Lower leg skin (tissue), 4 donors: ENCODE measurements at places on chromosomes 2 and 18.

DNA sequence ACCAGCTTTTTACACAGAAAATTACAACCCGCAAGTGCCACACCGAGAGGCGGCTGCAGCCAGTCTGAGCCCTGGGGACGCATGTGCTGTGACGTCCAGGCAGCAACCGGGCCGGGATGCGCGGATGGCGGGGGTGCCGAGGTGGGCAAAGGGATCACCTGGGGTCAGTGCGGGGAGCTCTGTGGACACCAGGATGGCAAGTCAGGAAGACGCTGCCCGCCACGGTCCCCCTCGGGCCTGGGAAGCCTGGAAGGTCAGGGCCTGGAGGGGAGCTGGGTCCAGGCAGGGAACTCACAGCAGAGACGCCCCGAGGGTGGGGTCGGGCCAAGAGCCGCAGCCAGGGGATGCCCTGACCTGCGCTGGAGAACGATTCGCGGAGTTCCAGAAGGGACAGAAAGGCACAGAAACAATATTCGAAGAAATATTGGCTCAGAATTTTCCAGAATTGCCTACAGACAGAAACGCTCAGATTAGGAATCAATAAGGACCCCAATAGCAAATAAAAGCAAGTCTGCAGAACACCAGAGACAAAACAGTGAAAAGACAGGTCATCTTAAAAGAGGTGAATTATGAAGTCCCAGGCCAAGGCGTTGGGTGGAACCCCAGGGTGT is 11.7 kb upstream of the KIF1A start:
- peak; percentile 88 for DNase-seq

- DNase-seq = no peak
These were observed 1.4 kb downstream of the SPATS2L start for GRCh38 chr2:200307724-200308545.

DNA sequence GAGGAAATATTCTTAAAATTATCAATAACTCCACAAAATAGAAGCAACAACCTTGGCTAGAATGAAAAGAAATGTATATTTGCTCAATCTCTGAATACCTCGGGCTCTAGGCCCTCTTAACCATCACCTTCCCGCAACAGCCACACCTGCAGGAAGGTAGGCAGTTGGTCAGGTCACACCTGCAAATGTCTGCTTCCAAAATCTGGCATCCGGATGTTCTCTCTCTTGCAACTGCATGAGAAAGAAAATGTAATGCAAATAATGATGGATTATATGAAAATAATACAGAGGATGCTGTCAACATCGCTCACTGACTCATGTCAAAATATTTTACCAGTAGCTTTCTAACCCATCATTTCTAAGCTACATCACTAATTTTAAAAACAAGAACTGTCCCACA is 148.3 kb downstream of the SATB2 start:
- no peak for DNase-seq

DNA sequence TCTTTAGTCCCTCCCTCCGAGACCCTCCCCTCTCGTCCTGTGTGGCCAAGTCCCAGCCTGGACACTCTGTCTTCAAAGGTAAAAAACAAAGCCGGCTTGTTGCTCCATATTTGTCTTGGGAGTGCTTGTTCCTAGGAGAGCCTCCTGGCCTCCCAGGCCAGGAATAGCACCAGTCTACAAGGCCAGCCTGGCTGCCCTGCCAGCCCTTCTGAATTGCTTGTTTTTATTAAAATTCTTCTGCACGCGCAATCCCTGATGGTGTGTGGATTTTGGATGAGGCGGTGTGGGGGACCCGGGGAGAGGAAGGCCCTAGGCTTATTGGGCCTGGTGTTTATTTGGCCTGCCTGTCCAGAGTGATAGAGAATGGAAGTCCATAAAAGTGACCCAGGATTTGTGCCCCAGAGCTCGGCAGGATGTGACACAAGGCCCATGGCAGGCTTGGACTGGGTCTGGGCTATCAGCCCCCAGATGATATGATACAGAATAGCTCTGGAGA is 297.3 kb downstream of the CYP26B1 start:
- DNase-seq = no peak

- no peak for DNase-seq
These were observed 14.5 kb downstream of the GORASP2 start for GRCh38 chr2:170943596-170943995.

GRCh38 chr2:168116448-168116847 is 130.9 kb downstream of the STK39 start:
- no peak for DNase-seq

GRCh38 chr2:109171444-109172334 is 42.7 kb downstream of the SH3RF3 start:
- DNase-seq = peak; percentile 75

- DNase-seq = no peak
These were observed 208.1 kb downstream of the MTX2 start for GRCh38 chr2:176477336-176477735.

GRCh38 chr2:181554061-181554830 is 97.1 kb downstream of the ITGA4 start:
- DNase-seq = no peak

- DNase-seq = no peak
These were observed 687.9 kb upstream of the SETBP1 start for GRCh38 chr18:43992741-43993140.

DNA sequence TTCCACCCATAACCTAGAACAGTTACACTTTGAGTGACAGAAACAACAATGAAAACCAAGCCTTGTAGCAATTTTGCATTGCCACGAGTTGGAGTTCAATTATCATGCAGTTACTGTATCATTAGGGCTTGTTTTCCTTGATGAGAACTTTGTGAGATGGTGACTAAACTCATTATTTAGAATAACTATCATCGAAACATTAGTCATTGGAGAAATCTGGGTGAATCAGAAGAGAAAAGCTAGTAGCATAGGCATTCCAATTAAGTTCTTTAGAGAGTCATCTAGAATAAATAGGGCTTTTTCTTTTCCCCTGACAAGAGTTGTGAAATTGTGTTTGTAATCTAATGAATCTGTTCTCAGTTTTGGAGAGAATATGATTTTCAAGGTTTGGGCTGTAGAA is 122.8 kb upstream of the DOCK10 start:
- DNase-seq = no peak

DNA sequence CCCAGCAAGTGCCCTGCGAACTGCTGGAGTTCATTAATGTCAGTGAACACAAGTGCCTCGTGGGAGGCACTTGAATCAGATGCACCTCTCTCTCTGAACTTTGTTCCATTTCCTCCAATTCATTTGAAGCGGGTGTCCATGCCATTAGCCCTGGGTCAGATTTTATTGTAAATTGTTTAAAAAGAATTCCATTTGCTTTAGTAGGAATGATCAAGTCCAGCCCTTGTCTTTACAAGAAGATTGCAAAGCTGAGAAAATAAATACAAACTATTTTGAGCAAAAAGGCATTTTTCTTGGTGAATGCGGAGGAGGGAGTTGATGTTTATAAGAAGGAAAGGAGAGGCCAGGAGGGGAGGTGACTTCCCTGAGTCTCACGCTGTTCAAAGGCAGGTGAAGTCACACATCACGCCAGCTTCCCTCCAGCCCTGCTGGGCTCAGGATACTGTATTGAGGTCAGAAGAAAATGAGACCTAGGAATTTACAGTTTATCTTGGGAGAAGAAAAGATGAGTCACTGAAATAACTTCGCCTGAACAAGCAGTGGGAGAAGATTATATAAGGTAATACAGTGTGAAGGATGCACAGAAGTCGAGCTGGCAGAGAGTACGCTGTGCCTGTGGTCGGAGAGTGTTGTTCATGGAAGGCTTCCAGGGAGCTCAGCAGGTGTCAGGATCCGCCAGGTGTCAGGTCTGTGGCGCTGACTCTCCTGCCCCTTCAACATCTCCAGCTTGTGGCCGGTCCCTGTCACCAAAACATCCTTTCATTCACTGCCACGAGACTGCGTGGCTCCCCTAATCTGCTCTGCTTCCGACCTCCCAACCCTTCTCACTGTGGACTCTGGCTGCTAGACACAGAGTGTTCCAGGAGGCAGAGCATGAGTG is 36.5 kb downstream of the EFR3B start:
- no peak for DNase-seq

GRCh38 chr2:231370749-231371429 is 24.6 kb upstream of the B3GNT7 start:
- DNase-seq = no peak

DNA sequence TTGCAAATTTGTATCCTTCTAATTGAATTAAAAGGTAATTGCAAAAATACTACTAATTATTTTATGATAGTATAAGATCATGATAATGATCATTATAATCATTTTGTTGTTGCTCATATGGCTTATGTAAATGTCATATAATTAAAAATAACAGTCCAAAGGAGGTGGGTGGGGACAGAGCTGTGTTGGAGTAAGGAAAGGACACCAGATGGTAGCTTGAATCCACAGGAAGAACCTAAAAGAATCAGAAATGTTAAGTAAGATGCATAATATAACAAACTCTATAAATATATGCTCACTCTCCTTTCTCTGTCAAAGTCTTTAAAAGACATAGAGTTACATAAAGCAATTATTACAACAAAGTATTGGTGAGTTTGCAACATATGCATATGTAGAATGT is 650.7 kb upstream of the HS6ST1 start:
- DNase-seq = no peak

GRCh38 chr2:223865124-223865523 is 27.7 kb upstream of the AP1S3 start:
- no peak for DNase-seq

GRCh38 chr18:53610957-53611356 is 613.5 kb downstream of the MBD2 start:
- DNase-seq = no peak

- no peak for DNase-seq
These were observed 113.5 kb downstream of the DSC3 start for GRCh38 chr18:30929065-30929464.

GRCh38 chr2:119282146-119282995 is 58.7 kb downstream of the STEAP3 start:
- peak; percentile 79 for DNase-seq
